Bronchial epithelial cell (primary cell): ENCODE measurements at places on chromosomes 13 and 19. TPM values are rescaled to one million over a fixed set of nuclear protein-coding genes. Genes with fewer than 3 reads are reported as not detected.
A peak's percentile ranks its signal among the peaks of the same experiment; 100 is the strongest.

DNA sequence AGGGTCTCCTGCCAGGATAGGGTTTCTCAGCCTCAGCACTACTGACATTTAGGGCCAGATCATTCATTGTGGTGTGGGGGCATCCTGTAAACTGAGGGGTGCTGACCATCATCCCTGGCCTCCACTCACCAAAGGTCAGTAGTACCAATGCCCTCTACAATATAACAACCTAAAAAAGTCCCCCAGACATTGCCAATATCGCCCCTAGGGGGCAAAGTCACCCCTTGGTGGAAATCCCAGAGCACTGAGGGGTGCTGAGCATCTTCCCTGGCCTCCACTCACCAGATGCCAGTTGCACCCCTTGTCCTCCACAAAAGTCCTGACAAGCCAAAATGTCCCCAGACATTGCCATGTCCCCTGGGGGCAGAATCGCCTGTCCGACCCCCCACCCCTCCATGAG is 21.6 kb downstream of the CPAMD8 start:
- no peak for DNase-seq

DNA sequence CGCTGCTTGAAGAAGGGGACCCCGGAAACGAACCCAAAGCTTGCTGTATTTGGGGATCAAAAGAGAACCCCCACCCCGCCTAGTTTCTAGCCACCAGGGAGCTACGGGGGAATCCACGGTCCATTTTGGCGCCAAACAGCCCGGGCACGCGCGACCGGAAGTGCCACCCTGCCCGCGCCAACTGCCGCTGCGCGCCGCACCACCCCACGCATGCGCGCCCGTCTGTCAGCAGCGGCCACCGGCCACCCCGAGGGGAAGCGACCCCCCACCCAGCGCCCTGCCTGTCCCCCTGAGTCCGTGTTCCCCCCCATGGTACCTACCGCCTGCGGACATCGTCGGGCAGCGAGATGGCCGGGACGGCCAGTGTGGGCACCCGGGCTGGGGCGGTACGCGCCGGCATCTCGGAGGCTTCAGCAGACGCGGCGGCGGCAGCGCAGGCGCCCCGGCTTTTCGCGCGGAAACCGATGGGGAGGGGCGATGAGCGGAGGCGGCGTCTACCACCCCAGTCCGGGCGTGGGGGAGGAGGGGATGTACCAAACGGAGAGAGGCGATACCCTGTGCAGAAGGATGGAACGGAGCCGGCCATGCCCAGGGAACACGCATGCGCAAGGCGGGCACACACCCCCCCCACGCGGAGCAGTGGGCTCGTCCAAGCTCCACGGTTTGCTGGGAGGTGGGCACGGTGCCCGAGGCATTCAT is at the start of gene DNMT1:
Gene DNMT1 (minus strand): TSS at position 454 of the 699 bp plus-strand sequence. CDS start 54 bp downstream, at position 400.
- DNase-seq = peak; percentile 83

- DNase-seq = no peak
These were observed 851.2 kb downstream of the PCDH9 start for GRCh38 chr13:66378894-66379293.

GRCh38 chr19:55256562-55257460 is 2.0 kb downstream of the PPP6R1 start:
- DNase-seq = no peak

Gene GNG8
- total RNA-seq = not detected in 2 replicates

Gene CYP2S1
- 13.3 and 23.4 TPM in 2 replicates for total RNA-seq

DNA sequence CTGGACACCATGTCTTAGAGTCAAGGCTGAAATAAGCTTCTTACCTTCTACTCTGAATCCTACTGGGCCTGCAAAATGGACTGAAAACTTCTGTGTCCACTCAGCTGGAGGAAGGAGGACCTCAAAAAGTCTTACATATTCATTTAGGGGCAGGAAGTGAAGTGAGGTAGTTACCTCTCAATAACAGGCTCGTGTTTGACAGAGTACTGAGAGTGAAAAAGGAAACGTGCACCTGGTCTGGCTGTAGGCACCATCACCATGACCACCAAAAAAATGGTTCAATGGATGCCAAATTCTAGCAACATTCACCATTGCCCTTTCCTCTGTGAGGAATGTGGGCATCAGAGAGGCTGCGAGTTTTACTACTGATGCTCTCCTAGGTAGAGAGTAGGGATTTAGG is 176.2 kb downstream of the RFC3 start:
- no peak for DNase-seq

Gene ADAMTS10
- total RNA-seq = not detected in 2 replicates
